Posterior vena cava (tissue), 2 donors: ENCODE measurements at places on chromosomes 4 and X. TPM values are rescaled to one million over a fixed set of nuclear protein-coding genes. Genes with fewer than 3 reads are reported as not detected.

The RFC1 gene
- total RNA-seq, result 40.4 TPM

The ARHGEF9 gene
- 68.9 TPM for total RNA-seq

The DGAT2L6 gene
- total RNA-seq, result not detected

The DCAF8L2 gene
- total RNA-seq, result not detected

The RBMX gene
- total RNA-seq, result 96.8 TPM

The ACE2 gene
- total RNA-seq, result 1.6 TPM

The ZIC3 gene
- not detected for total RNA-seq

DNA sequence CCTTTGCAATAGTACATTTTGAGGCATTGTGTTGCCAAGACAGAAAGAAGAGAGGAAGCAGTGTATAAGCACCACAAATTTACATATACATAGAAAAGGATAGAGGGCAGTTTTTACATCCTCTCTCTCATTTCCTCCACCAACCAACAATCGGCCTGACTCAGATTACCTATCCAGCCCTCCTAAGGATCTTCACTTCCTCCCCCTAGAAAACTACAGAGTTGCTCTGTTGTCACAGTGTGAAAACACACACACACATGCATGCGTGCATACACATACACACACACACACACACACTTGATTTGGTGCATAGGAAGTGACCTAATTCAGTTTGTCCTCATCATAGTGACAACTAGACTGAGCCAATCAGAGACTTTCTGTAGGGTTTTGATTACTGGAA, 98.8 kb upstream of the SPRY1 start:
- DNase-seq, result no peak

DNA sequence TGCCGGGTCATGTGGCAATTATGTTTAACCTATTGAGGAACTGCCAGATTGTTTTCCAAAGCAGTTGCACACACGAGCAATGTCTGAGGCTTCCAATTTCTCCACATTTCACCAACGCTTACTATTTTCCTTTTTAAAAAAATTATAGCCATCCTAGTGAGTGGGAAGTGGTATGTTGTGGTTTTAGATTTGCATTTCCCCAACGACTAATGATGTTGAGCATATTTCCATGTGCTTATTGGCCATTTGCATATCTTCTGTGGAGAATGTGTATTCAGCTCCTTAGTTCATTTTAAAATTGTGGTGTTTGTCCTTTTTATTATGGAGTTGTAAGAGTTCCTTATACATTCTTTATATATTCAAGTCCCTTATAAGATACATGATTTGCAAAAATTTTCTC, 60.2 kb downstream of the MTMR1 start:
- DNase-seq, result no peak

- DNase-seq, result no peak
Measured at GRCh38 chrX:82748906-82749505, 759.1 kb upstream of the POU3F4 start.

GRCh38 chrX:107675365-107675654, 47.0 kb downstream of the PRPS1 start:
- DNase-seq, result no peak

DNA sequence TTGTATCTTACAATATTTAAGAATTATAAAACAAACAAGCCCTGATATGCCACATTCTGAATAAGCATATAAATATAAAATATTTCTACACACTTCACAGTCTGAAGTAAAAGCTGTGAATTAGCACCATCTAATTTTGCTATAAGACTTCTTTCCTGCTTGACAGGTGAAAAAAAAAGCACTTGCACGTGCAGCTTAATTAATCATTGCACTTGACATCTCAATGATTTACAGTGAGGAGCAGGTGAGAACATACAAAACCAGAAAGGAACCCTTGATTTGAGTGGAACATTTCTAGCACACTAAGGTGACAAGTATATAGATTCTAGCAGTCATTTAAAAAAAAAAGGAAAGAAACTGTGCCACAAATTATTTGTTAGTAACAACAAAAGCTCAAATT, 47.9 kb downstream of the CHIC2 start:
- no peak for DNase-seq

DNA sequence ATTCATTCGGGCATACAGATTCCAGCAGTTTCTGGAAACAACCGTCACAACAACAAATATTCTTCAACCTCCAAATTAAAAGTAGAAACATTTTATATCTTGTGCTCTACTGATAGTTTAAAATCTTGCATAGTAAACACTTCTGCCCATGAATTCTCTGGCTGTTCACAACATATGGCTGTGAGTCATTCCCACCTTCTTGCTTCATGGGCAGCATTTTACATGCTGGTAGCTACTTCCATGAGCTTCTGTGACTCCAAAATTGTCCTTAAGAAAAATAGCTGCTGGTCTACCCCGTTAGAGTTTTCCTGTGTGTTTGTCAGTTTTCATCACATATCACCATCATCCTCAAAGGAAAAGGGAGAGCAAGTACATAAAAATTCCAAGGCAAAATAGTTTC, 22.7 kb downstream of the PNPLA4 start:
- DNase-seq, result no peak

GRCh38 chr4:91064157-91064853, 937.1 kb downstream of the CCSER1 start:
- DNase-seq, result no peak

DNA sequence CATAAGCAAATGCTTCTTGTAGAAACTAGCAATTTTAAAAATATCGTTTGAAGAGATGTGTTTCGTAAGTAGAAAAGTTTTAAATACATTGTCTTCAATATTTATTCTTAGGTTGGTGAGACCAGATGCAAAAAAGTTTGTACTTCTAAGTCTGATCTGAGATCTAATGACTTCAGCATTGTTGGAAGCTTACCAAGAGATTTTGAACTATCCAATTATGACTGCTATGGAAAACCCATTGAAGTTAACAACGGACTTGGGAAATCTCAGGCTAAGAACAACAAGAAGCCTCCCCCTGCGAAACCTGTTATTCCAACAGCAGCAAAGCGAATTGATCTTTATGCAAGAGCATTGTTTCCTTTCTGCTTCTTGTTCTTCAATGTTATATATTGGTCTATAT, 50.2 kb upstream of the GRIA2 start:
- DNase-seq, result no peak
